Muscle of leg (tissue), 16 donors: ENCODE measurements at places on chromosomes 12 and 14. TPM values are rescaled to one million over a fixed set of nuclear protein-coding genes. Genes with fewer than 3 reads are reported as not detected.

The CARMIL3 gene
- 0.22 TPM for polyA plus RNA-seq

GRCh38 chr12:62813031-62813829 is 121.7 kb downstream of the PPM1H start:
- peak; percentile 78 for DNase-seq

GRCh38 chr14:30838351-30838750 is 36.0 kb upstream of the COCH start:
- no peak for DNase-seq

GRCh38 chr14:100982353-100982752 is 78.8 kb upstream of the RTL1 start:
- DNase-seq = no peak

The NGB gene
- polyA plus RNA-seq = not detected

The DPF3 gene
- polyA plus RNA-seq = 1.9 TPM

The NRIP2 gene
- polyA plus RNA-seq = 5.7 TPM

DNA sequence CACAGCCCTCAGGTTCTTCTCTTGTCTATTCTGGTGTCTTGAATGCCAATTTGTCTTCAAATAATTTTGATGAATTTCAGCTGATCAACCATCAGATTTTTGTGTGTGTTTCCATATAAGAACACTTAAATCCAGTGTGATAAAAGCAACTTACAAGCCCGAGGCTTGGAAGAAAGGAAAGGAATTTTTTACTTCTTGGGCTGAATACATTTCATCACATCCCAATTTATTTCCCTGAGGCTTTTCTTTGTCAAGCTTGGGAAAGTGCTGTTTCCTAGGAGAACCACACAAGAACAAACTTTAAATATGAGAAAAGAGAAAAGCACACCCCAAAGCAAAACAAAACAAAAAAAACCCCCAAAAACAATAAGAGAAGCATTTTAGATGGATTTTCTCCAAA is 26.6 kb downstream of the GPRC5D start:
- DNase-seq = peak; percentile 92

DNA sequence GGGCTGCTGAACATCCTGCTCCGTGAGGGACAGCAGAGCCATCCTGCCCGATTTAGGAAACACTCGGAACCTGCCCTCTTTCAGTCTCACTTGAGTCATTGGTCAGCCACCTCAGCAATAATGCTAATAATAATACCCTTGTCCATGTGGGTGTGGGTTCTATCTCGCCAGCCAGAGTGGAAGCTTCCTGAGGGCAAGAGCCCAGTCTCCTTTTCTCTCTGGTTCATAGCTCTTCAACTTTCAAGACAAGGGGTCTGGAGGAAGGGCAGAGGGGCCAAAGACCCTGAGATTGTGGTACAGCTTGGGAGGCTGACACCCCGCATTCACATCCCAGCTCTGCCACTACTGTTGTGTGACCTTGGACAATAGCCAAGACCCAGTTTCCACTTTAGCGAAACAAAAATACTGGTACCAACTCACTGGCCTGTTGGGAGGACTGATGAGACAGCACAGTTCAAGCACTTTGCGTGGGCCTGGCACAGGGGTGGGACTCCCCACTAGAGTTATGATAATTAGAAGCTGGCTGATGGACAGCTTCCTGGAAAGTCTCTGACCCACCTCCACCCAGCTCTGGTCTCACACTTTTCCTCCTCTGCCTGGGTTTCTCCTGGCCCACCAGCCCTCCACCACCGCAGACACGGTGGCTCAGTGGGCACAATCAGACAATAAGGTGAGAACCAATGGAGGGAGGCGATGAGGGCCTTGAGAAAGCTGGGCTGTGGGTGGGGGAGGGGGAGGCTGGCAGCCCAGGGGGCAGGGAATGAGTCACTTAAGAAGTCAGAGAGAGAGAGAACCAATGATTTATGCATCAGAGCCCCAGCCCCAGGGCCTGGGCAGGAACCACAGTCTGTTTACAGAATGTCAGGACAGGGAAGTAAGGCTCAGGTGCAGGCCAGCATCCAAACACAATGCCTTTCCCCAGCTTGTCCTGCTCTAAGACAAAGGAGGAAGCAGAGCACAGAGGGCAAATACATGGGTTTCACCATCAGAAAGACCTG is 9.6 kb downstream of the FAIM2 start:
- no peak for DNase-seq

GRCh38 chr14:91272341-91273272 is 28.1 kb upstream of the GPR68 start:
- DNase-seq = no peak

The TTC9 gene
- 6.8 TPM for polyA plus RNA-seq

GRCh38 chr12:13362260-13362841 is 165.8 kb downstream of the EMP1 start:
- DNase-seq = peak; percentile 33

The RERG gene
- polyA plus RNA-seq = 5.4 TPM

DNA sequence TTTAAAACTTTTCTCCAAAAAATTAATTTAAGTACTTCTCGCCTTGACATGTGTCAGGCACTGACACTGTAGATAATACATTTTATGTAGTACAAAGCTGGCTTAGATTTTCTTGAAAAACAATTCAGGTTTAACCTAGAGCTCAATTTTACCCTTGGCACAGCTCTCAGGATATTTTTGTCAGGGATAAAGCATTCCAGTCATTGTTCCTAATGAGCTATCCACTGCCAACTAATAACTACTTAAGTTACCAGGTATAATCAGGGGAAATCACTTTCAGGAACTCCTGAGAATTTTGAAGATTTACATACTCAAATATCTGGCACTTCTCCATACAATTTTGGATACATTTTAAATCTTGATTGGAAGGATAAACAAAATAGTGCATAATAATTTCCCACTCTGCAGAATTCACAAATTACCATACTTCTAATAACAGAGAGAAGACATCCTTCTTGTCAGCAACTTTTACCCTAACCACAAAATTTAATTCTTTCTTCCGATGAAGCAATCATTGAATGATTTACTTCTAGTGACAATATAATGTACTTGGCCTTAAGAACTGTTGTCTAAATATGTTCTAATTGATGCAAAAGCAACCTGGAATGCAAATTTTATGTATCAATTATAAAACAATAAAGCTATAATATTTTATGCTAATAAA is 4.8 kb downstream of the RASSF9 start:
- no peak for DNase-seq

The MANSC4 gene
- not detected for polyA plus RNA-seq
